CMK (cell line): ENCODE measurements at places on chromosomes 2 and 18.

GRCh38 chr2:187543488-187543887, 10.7 kb downstream of the TFPI start:
- DNase-seq = no peak

DNA sequence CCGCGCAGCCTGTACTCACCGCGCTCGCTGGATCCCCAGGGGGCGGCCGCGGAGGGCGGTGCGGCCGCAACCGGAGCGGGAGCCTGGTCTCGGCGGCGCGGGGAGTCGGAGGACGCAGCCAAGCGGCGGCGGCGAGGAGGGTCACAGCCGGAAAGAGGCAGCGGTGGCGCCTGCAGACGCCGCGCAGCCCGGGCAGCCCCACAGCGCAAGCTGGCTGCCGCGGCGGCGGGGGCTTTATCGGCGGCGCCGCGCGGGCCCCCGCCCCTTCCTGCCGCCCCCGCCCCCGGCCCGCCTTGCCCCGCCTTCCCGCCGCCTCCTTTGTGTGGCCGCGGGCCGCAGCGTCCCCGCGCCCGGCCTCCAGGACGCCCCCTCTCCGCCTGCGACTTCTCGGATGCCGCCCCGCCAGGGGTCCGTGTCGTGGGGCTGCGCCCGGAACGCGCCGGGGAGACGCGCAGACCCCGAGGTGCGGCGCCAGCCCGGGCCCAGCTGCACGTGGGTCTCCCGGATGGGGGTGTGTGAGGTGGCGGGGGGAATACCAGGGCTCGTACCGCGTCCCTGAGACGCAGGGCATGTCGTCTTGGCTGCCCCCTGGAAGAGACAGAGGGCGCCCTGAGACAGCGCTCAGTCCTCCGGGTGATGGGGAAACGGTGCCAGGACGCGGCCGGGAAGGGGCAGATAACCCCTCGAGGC, at the start of gene SERPINE2:
Gene SERPINE2 (minus strand): TSS at position 207 of the 690 bp plus-strand sequence. CDS start 37,386 bp downstream, outside the sequence.
- DNase-seq = no peak

GRCh38 chr2:167506395-167506794, 618.1 kb downstream of the XIRP2 start:
- DNase-seq = no peak

DNA sequence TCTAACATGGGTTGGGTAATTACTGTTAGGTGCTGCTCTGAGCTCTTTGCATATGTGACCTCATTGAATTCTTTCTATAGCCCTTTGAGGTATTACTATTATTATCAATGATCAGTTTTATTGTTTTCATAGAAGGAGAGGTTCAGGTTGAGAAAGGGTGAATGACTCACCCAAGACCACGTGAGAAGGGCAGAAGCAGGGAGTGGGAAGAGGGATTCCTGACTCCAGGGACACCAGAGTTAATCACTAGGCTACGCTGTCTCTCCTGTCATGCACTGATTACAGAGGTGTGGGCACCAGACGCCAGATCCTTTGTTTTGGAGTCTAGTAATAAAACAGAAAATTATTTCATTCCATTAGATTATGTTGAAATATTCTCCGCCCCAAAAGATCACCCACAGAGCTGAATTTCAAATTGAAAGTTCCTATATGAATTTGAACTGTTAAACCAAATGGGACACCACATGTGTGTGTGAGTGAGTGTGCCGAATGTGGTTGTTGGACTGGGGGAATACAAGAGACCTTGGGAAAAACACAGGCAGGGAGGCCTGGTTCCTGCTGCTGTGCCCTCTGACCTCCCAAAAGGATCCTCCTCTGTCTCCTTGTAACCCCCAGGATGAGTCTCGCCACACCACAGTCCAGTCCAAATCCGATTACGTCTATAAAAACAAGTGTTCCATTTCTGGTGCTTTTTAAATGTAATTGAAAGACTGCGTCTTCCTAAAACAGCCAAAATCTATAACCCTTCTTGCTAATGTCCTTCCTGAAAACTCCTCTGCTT, 215.4 kb downstream of the ZNF521 start:
- no peak for DNase-seq

DNA sequence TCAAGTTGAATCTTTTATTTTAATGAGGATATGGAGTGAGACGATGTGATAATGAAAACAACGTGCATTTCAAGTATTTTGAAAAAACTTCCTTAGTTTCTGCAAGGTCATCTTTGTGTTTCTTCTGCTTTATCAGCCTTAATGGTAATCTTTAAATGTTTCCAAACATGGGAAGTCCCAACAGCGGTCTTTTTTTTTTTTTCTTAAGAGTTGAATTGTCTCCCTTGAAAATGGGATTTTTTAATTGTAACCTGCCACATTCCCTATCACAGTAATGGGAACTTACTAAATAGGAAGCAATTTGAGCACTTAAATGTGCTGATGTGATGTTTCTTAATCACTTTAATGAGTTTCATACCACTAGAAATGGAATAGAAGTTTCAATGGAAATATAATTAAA, 45.8 kb downstream of the ATIC start:
- DNase-seq = no peak

DNA sequence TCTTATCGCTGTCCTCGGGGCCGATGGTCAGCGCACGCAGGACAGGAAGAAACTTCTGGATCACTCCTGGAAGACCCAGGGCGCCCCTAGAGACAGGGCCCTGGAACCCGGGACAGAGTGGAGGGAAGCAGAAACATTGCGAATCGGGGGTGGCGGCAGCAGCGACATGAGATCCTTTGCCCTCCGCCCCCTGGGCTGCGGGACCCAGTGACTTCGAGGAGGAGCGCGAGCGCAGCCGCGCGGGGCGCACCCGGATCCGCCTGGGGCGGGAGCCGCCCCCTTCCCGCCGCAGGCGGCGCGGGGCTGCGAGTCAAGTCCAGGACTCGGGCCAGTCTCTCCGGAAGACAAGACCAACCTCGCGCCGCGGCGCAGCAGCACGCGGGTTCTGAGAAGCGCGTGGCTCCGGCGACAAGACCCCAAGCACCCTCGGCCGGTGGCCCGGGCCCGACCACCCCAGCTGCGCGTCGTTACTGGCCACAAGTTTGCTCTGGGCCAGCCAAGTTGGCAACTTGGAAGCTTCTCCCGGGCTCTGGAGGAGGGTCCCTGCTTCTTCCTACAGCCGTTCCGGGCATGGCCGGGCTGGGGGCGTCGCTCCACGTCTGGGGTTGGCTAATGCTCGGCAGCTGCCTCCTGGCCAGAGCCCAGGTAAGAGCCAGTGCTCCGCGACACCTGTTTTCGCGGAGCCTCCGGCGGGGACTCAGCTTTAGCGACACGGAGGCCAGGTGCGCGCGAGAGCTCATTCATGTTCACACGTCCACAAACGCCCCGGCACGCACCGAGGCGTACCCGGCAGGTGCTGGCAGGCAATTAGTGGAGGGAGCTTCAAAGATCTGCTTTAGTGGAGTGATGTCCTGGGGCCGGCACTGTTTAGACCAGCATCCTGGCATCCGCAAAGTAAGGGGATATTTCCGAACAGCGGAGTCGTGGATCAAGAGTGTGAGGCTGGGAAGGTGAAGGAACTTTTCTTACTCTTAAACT, at the start of gene PTH2R:
Gene PTH2R (plus strand): TSS at position 319 of the 978 bp plus-strand sequence. CDS start 252 bp downstream, at position 571.
- DNase-seq = no peak

DNA sequence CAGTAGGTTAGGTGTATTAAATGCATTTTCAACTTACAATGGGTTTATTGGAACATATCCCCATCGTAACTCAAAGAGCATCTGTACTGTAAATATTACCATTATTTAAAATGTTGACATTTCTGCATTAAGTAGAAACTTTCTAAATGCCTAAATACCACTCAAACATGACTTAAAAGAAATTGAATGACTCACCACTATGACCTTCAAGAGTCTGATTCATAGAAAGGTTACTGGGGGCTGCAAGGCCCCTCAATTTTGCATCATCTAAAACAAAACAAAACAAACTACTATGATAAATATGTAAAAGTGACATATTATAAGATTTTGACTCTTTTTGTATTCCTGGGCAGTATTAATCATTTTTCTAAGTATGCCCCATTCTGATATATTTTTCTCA, 7.6 kb downstream of the WDR35 start:
- DNase-seq = no peak

GRCh38 chr2:157336137-157337010, 10.8 kb upstream of the ERMN start:
- peak; percentile 9 for DNase-seq

- no peak for DNase-seq
Measured at GRCh38 chr2:189913821-189914220, 129.6 kb downstream of the PMS1 start.

GRCh38 chr18:13725566-13726231, 659 bp downstream of the FAM210A start:
- no peak for DNase-seq

- no peak for DNase-seq
Measured at GRCh38 chr2:240885566-240885965, 10.4 kb downstream of the MAB21L4 start.

- DNase-seq = no peak
Measured at GRCh38 chr2:207139552-207139951, 26.2 kb downstream of the KLF7 start.

- DNase-seq = no peak
Measured at GRCh38 chr2:168712053-168712452, 90.4 kb upstream of the NOSTRIN start.

DNA sequence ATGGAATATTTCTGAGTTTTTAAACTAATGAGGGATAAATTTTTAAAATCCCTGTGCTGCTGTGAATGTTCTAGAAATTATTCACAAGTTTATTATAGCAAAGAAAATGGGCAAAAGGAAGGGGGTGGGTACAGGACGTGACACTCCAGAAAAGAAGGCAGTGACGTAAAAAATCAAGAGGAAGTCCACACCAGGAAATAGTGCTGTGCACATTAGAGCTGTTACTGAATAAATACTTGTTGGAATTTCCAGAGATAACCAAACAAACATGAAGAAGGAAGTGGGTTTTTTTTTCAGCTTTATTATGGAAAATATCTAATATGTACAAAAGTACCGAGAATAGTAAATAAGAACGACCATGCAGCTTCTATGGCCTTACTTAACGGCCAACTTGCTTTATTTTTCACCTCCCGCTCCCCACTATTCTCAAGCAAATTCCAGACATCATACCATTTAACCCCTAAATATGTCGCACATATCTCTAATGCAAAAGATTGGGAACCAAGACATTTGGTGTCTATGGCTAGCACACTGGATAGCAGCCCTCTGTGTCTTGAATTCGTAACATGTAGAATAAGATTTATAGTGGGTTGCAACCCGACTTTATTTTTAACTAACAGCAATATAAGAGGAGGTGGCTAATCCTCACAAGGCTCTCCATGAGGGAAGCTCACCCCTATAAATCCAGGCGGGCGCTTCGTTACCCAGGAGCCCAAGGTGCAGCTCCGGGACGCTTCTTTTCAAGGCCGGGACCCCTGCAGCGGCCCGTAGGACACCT, 580 bp upstream of the NDUFV2 start:
- peak; percentile 18 for DNase-seq

DNA sequence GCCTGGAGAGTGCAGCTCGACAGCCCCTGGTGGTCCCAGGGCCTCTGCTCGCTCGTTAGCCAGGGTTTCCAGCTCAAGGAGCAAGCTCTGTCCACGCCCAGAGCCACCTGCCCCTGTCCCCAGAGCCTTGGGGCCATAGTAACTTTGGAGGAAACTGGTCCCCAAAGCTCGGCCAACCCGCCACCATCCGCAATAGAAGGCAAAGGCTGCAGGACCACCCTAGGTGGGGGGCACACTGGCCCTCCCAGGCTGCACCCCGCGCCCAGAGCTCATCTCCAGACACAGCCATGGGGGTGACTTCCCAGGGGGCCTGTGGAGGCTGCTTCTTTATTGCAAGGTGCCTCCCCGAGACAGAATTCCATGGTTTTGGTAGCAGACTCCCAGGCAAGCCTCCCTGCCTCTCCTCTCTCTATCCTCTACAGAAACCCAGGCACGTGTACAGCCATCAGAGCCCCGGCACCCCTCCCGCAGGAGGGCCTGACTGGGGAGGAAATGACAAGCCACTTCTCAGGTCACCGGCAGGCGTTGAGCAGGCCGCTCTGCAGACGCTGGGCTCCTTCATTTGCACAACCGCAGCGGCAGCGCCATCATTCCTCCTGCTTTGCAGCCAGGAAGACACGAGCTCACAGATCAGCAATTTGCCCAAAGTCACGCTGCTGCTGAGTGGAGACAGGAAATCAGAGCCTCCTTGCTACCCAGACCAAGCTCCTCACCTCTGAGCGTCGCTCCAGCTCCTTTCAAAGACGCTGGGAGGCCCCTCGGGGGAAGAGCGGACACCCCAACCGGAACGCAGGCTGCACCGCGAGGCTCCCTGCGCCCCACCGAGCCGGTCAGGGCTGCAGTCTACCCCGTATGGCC, 80.2 kb downstream of the NDUFA10 start:
- DNase-seq = no peak

DNA sequence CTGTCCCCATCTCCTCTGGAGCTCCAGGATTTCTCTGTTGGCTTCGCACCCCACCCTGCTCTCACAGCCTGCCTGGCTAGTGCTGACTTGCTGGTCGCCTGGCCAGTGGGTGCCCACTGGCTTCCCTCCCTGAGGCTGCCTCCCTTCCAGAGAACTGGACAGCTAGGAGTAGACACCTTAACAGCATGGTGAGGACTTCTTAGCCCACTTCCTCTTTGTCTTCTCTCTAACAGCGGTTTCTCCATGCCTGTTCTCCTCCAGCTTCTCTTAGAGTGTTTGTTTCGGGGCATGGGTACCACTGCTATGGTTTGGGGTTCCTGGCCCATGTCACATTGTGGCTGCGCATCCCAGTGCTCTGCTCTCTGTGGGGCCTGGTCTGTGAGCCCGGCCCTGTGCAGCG, 37.1 kb downstream of the ZNF532 start:
- DNase-seq = no peak

GRCh38 chr2:181890271-181890670, 1.3 kb upstream of the ITPRID2 start:
- DNase-seq = no peak

GRCh38 chr2:29783666-29784065, 137.7 kb downstream of the ALK start:
- no peak for DNase-seq

- no peak for DNase-seq
Measured at GRCh38 chr2:105409717-105410116, 10.9 kb upstream of the FHL2 start.

DNA sequence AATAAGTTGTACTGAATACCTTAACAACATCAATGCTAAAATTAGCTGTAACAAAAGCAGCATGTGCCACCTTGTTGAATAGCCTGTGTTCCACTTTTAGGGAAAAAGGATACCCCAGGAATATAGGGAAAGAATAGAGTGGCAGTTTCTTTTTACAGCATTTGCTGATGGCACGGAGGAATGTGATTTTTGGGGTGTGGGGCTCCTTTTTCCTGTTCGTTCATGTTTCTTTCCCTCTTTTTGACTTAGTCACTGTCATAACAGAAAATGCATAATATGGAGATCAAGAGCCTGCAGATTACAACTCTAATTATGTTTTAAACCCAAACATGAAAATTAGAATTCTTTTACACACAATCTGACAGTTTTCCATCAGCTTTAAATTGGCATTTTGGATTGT, 60.4 kb downstream of the MAP3K20 start:
- DNase-seq = no peak

- DNase-seq = no peak
Measured at GRCh38 chr2:59000796-59001195, 759.7 kb upstream of the FANCL start.
